ENCODE measurements at places on chromosomes 7 and 10.
A peak's percentile ranks its signal among the peaks of the same experiment; 100 is the strongest.

DNA sequence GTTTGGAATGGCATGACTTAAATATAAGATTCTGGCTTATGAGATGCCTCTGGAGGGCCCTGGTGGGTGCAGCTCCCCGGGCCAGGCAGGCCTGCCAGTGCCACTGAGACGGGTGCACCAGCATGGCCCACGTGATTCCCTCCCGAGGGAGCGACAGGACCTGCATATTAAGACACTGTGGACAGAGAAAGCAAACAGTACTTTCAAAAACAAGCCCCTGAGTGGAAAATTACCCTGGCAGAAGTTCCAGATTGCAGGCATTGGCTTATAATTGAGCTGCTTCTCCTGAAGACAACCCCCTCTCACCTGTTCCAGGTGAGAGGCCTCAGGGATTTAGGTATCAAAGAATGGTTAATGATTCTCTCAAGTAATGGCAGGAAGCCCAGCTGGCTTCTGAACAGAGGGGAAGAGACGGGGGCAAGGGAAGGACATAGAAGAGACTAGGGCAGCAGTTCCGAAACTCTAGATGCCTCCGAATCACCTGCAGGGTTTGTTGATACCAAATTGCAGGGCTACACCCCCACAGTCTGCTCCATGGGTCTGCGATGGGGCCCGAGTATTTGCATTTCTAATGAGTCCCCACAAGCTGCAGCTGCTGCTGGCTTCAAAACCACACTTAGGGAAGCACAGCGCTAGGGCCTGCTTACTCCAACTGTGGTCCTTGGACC lies 66.0 kb upstream of the DOCK1 start:
- peak; percentile 32 for DNase-seq

DNA sequence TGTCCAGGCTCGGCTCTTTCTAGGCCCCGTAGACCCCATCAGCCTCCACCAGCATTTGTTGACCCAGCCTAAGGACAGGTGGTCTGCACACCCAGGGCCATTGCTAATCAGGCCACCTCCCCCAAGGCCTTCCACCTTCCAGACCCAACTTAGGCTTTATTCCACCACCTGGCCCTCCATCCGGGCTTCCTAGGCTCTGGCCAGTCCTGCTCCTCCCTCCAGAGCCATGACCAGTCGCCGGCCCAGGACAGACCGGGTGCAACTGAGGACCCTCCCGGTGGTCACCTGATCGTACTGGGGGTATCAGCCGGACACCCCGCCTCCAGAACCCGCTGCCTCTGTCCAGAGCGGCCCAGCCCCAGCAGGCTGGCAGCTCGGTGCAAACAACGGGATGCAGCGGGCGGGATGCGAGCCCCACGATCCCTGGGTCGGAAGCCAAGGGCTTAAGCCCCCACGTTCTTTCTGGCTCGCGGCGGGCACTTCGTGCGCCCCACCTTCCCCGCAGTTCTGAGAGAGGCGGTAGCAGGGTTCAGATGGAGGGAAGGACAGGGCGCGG lies 545 bp downstream of the NACAD start:
- no peak for DNase-seq

DNA sequence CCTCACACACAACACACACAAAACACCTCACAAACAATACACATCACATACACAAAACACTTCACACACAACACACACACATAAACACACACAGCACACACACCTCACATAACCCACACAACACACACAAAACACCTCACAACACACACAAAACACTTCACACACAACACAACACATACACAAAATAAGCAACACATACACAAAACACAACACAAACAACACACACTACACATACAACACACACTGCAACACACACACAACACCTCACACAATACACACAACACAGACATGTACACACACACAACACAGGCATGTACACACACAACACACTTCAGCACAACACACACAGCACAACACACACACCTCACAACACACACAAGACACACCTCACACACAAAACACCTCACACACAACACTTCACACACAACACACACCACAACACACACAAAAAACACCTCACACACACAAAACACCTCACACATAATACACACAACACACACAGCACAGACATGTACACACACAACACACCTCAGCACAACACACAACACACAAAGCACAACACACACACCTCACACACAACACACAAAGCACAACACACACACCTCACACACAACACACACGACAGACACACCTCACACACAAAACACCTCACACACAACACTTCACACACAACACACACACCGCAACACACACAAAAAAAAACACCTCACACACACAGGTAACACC lies 107.5 kb downstream of the TNS3 start:
- DNase-seq, result no peak

GRCh38 chr10:99672884-99673283 lies 13.6 kb downstream of the ENTPD7 start:
- no peak for DNase-seq

- no peak for DNase-seq
Measured at GRCh38 chr10:29826801-29827450, 192.2 kb upstream of the SVIL start.

DNA sequence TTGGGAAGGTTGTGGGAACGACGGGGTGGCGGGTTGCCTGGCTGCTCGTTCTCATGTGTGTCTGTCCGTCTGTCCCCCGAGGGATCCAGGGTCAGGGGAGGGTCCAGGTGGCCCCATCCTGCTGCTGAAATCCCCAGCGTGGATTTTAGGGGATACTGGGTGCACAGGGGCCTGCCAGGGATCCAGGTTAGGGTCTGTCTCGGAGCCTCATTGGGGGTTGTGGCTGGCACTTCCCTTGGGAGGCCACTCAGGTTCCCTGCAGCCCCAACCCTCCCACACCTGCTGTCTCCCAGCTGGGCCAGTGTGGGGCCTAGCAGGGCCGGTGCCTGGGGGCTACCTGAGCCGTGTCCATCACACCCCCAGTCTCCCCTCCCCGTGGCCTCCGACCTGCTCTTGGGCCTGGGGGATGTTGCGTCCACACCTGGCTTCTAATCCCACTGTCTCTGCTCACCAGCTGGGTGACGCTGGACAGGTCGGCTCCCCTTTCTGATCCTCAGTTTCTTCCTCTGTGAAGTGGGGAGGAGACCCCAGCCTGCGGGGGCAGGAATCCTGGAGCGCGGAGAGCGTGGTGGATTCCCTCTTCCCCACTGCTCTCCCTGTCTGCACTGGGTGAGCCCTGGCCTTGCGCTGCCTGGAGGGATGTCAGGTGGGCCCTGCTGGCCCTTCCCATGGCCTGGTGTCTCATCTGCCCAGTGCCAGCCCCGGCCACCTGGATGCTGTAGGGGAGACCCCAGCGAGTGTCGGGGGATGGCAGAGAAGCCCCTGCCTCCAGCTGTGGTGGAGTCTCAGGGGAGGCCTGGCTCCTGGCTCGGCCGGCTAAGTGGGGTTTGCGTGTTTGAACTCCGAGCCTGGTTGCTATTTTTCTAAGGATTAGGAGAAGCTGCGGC lies 81.6 kb downstream of the UNCX start:
- DNase-seq, result no peak

DNA sequence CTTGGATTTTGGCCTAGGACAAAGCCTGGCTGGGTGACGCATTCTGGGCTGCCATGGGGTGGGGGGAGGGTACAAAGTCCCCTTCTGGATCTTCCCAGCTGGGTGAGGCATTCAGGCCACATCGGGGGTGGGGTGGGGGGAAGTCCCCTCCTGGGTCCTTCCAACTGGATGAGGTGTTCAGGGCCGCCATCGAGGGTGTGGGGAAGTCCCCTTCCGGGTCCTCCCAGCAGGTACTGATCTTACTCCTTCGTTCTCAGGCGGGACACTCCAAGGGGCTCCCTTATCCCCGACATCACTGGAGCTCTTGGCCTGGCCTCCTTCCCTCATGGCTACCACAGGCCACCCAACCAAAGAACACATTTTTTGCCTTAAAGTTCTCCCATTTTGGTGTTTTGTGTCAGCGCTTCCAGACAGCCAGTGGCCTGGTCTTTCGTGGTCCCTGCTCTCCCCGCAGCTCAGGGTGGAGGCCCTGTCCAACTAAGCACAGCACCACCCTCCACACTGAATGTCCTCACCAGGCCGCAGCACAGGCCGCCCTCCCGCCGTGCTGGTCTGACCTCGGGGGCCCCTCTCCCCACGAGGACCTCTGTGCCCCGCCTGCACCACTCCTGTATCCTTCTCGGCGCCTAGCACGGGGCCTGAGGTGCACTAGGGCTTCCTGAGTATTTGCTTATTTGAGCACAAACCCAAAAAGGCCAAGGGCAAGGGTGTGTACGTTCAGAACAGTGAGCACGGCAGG lies 38.5 kb downstream of the EN2 start:
- no peak for DNase-seq

- no peak for DNase-seq
Measured at GRCh38 chr10:35259769-35260397, 76.4 kb upstream of the CCNY start.
